Panc1 (cell line): ENCODE measurements at places on chromosomes 11 and 22. TPM values are rescaled to one million over a fixed set of nuclear protein-coding genes. Genes with fewer than 3 reads are reported as not detected.

Gene TECTA
- total RNA-seq, result 0.15 TPM

DNA sequence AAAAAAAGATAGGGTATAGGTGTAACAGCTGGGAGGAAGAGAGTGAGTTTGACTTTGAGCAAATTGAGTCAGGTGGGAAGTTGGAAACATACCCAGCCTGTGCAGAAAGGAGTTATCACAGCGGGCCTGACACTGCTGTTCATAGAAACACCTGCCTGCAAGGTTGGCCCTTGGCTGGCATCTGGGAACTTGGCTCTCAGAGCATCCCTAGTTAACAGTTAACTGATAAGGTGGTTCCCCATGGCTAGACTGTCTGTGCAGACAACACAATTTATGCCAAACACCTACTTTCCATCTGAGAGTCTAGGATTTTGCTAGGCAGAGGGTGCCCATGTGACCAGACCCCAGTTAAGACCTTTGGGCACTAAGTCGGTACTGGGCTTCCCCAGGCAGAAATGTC is 31.4 kb downstream of the ADAMTS8 start:
- no peak for DNase-seq

DNA sequence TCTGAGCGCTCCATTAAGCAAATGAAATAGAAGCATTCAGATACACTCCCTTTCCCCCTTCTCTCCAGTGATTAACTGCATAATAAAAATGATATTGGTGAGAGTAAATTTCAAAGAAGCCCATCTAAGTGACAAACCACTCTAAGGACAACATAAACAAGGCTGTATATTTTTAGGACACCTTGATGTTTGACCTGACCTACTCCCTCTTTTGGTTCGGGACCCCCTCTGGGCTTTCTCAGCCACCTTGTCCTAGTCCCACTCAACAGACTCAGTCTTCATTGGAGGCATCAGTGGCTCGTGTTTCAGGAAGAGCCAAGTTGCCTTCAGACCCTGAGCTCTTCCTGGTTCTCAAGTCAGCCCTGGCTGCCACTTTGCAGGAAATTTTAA is 182.3 kb upstream of the NCAM1 start:
- DNase-seq, result no peak

DNA sequence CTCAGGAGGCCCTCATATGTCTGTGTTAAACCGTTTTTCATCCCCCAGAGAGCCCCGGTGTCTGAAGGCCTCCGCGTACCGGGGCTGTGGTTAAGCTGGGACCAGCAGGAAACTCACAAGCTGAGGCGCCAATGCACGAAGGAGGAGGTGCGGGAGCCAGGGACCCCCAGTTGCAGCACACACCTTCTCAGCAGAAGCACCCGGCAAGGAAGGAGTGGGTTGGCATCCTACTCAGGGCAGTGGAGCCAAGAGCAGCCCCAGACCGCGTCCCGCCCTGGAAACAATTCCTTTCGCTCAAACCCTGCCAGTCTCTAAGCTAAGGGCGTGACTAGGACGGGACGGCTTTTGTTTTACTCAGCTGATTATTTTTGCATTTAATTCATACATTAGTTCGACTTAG is 726.9 kb downstream of the BRD1 start:
- DNase-seq, result no peak
